ENCODE measurements at places on chromosomes 3 and 15.

- no peak for DNase-seq
Observed at GRCh38 chr15:52109559-52110451, 2.8 kb downstream of the BCL2L10 start.

DNA sequence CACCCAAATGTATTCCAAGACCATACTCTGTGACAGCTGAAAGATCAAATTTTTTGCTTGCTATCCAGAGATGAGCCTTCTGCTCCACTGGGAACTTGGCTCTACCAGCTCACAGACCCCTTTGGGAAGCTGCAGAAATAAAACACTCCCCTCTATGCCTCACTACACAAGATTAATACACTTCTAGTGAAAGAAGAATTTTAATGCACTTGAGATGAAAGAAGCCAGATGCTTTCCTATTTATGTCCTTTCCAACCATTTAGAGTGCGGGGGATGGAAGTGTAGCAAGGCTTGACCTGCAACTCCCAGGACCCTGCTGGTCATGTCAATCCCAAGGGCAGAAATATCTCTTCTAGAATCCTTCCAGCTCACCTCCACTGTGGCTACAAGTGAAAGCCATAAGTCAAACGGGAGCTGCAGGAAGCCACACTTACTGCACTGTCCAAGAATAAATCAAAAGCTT, 34.7 kb downstream of the ANXA2 start:
- no peak for DNase-seq

DNA sequence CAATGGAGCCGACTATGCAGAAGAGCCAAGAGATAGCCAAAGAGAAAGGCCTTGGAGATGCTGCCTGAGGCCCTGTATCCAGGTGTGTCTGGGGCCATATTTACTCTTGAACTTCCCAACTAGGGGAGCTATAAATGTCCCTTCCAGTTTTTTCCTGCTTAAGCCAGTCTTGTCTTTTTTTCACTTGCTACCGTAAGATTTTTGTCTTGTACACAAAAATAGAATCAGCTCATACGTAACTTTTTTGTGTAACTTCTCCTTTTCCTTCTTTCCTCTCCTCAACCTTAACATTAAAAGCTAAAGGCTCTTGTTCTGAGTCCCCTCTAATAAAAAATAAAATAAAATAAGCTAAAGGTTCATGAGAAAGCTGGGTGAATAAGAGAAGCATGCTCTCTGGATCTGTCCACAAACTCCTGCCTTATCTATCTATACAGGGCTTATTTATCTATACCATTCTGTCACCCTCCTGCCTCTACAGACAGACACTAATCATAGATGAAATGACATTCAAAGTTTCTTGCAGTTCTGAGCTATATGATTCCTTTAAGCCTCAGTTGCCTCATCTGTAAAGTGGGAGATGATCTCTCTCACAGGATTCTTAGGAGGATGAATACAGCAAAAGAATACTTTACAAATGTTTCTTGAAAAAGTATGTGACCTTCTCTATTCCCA, 4.6 kb downstream of the SUMF1 start:
- no peak for DNase-seq

GRCh38 chr3:52891615-52892081, 5.7 kb downstream of the STIMATE start:
- no peak for DNase-seq

GRCh38 chr3:38354588-38355330, 8.2 kb downstream of the XYLB start:
- no peak for DNase-seq

- no peak for DNase-seq
Observed at GRCh38 chr3:49668414-49668797, 5.7 kb upstream of the APEH start.

DNA sequence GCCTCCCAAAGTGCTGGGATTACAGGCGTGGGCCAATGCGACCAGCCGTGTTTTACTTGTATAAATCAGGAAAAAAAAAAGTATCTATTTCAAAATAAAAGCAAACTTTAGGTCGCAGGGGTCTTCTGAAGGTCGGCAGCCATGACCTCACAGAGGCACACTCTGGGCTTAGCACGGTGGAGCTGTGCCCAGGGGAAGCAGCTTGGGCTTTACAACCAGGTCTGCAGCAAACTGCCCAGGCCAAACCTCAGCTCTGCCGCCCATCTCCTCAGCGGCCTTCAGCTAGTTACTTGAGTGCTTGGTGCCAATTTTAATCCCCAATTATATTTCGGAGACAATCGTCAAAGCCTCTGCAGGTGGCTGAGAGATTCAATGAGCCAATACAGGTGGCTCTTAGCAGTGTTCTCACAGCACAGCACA, 30.1 kb downstream of the ZDHHC19 start:
- no peak for DNase-seq

- peak; percentile 12 for DNase-seq
Observed at GRCh38 chr3:53144862-53145712, 14.9 kb upstream of the RFT1 start.

GRCh38 chr3:37819591-37819990, 42.1 kb upstream of the CTDSPL start:
- no peak for DNase-seq

- DNase-seq = no peak
Observed at GRCh38 chr15:61227269-61227949, 1.7 kb downstream of the RORA start.

GRCh38 chr3:172914854-172915253, 164.3 kb downstream of the ECT2 start:
- DNase-seq = no peak

GRCh38 chr15:52171807-52172206, 19.4 kb downstream of the GNB5 start:
- DNase-seq = no peak

DNA sequence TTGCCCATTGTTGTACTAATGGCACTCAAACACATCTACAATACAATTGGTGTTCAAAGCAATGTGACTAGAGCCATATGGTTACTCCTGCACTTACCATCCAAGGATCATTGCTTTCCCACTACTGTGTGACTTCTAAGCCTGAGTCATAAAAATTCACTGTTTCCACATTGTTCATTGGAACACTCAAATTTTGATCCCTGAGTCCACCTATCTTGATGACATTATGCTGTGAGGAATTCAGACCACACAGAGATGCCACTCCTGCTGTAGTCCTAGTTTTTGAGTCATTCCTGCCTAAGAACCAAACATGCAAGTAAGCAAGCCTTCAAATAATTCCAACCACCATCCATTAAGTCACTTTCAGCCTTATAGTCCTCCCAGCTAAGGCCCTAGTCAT, 176.2 kb downstream of the EFHB start:
- DNase-seq = no peak

DNA sequence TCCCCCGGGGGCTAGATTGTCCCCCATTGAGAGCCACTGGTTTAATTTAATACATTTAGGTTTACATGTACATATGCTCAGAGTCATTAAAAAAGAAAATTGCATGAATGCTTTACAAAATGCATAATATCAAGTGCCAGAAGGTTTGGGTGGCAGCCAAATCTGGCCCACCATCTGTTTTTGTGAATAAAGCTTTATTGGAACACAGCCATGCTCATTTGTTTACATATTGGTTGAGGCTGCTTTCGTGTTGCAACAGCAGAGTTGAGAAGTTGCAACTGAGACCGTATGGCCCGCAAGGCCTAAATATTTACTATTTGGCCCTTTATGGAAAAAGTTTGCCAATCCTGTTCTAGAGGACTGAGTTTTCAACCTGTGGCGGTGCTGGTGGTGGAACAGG, 32.1 kb upstream of the RGMA start:
- DNase-seq = no peak

- no peak for DNase-seq
Observed at GRCh38 chr3:41209646-41210045, 10.3 kb downstream of the CTNNB1 start.

GRCh38 chr3:186593862-186594261, 19.0 kb upstream of the AHSG start:
- DNase-seq = no peak

DNA sequence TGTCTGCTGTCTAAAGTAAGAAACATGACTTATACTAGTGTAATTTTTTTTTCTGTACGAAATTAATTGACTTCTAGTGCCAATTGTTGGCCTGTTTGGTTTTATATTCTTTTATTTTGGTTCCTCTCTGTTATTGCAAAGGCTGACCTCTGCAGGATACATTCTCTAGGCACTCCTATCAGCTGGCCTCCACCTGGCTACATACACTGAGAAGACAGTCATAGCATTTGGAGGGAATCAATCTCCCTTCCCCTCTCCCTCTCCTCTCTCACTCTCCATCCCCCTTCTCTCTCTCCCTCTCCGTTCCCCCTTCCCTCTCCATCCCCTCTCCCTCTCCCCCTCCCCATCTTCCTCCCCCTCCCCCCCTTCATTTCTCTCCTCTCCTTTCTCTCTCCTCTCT, 116.7 kb downstream of the MCTP2 start:
- no peak for DNase-seq

- DNase-seq = no peak
Observed at GRCh38 chr15:101390060-101390459, 95.0 kb upstream of the SNRPA1 start.

GRCh38 chr3:36542186-36542585, 161.9 kb downstream of the STAC start:
- no peak for DNase-seq

DNA sequence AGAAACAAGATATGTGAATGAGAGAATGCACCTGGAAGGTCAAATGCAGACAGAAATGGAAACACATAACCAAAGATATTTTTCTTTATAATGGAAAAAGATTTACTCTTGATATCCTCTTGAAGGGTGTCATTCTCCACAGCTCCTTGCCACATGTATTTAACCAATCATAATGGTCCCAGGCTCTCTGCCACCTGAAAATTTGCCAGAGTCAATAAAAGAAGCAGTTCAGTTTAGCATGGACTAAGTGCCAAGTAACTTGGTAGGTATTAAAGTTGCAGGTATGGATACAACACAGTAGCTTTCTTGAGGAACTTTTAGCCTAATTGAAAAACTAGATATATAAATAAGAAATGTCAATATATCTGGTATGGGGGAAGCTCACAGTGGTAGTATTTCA, 33.5 kb downstream of the TUSC7 start:
- no peak for DNase-seq

- no peak for DNase-seq
Observed at GRCh38 chr3:122519693-122520092, 5.0 kb upstream of the KPNA1 start.

DNA sequence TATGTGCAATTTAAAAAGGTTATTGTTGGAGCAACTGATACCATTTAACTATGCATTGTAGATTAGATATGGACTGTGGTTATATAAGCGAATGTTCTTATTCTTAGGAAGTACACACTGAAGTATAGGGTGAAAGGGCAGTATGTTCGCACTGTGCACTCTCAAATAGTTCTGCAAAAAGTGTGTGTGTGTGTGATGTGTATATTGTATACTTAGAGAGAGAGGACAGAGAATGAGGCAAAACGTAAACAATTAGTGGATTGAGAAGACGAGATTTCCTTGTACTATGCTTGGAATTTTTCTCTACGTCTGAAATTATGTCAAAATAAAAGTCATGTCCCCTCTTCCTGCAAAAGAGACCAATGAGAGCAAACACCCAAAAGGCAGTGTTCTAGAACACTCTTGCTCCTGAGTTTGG, 30.4 kb downstream of the LSM3 start:
- no peak for DNase-seq

Measured in natural killer cell treated with Interleukin-12 subunit alpha and Interleukin-12 subunit beta and Interleukin-15 and Interleukin-18, amount 100 ng/mL, for 72 hours (primary cell).